COLO829 (cell line): ENCODE measurements at places on chromosomes 7 and 10.
A peak's percentile ranks its signal among the peaks of the same experiment; 100 is the strongest.

DNA sequence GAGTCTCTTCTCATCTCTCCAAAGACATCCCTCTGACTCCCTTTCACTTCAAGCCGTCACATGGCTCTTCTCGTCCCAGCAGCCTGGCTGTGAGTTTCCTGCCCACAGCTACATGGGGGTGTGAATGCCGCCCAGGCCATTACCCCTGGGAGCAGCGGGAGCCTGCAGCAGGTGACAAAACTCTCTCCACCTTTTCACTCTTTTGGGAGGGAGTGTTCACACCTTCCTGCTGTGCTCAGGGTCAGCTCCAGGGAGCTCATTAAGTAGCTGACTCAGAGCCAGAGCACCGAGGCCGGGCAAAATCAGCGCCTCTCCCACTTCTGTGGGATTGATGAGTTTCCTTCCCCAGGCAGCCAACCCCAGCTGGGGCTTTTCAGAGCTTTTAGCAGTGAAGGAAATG lies 271.3 kb downstream of the TYW1 start:
- no peak for DNase-seq

DNA sequence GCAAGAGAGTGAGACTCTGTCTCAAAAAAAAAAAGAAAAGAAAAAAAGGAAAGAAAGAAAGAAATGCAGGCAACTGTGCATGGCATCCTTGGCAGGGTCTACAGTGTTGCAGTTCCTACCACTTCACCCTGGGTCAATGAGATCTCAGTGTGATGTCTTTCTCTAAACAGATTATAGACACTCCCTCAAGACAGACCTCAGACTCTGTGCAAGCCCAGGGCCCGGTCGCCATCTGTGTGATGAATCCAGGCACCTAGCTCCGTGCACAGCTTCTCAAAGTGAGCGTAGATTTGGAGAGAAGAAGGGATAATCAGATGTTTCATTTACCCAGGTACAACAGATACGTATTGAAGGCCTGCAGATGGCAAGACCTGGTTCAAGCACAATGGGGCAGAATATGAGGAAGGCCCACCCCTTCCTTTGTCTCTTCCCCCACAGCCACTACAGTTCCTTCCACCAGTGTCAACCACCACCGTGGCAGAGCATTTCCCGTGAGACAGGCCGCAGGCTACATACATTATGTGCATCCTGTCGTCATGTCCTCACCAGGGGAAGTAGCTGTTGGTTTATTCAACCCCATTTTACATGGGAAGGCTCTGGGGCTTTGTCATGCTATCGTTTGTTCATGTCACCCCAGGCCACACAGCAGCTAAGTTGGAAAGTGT lies 471.7 kb upstream of the GALNT17 start:
- DNase-seq, result no peak

DNA sequence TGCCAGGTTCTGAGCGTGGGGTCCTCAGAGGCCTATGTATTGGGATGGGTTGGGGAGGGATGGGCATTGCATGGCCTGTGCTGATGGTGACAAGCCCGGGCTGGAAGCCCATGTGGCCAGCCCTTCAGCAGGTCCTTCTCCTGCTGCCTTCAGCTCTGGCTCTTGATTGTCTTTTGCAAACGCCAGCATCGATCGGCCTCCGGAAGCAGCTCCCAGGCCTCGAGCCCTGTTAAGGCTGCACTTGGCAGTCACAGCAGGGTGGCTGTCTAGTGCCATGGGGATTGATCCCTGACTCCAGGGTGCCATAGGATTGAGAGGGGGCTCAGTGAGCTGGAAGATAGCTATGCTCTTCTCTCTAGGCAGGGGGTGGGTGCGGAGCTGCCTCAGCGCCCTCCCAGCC lies 51.4 kb downstream of the CDH23 start:
- DNase-seq, result no peak

DNA sequence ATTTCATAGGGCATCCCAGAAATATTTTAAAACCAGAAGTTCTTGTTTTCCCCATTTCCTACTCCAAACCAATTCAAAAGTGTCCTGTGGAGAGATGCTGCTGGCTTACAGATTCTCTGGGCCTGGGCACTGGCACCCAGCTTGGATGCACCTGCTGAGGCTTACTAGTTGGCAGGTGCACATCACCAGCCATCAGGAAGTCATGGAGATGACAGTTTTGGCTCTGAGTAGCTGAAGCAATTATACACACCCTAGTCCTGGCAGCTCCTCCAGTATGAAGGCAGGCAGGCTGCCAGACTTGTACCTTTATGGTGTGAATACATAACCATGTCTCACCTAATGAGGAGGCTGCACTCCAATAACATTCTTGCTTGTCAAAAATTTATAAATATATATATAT lies 276.6 kb upstream of the GHITM start:
- no peak for DNase-seq

- peak; percentile 88 for DNase-seq
Measured at GRCh38 chr7:126727930-126728391, 524.8 kb downstream of the GRM8 start.

- DNase-seq, result no peak
Measured at GRCh38 chr10:77175631-77176222, 461.9 kb downstream of the KCNMA1 start.

DNA sequence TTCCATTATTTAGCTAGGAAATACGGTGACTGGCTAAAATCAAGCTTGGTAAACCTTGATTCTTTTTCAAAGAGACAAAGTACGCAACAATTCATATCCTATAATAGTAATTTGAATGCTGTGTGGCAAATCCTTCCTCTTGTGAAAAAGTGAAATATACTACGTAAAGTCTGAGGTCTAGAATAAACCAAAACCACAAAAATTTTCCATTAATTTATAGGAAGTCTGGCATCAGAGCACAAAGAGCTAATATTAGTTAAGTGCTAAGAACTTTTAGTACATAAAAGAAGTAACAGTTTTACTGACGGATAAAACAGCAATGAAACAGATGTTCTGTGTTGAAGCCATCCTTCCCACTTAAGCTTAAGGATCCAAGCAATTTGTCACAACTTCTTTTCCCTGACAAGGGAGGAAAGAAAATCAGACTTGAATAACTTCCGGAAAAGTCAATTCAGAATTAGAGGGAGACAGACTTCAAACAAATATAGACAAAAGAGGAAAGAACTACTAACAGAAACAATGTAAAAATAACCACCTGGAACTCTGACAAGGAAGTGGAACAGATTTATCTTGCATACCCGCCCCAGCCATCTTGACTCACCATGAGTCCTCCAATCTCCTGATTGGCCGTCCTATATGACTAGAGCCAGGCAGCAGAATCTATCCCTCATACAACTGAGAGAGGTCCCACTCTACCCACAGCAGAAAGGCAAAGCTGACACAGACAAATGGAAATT lies 34.6 kb downstream of the RHEB start:
- DNase-seq, result no peak

DNA sequence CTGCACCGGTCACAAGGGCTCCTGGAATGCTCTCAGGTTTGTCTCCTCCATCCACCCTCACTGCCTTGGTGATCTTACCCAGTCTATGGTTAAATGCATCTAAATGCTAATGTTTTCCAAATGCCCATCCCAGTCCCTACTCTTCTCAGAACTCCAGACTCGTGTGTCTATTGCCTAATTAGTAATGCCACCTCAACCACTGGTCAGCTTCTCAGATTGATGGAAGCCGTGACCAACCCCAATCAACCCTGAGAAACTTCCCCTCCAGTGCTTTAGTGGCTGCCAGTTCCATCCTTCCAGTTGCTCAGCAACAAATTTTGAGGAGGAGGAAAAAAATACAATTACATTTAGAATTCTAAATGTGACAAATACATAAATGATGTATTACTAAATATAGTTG lies 18.6 kb downstream of the NUDCD3 start:
- no peak for DNase-seq

- DNase-seq, result no peak
Measured at GRCh38 chr7:109322833-109323232, 753.2 kb downstream of the DNAJB9 start.

GRCh38 chr10:74977913-74978847 lies 133.3 kb upstream of the SAMD8 start:
- no peak for DNase-seq

GRCh38 chr7:8176370-8177081 lies 85.4 kb downstream of the ICA1 start:
- DNase-seq, result no peak

- no peak for DNase-seq
Measured at GRCh38 chr7:54931532-54931931, 87.3 kb upstream of the EGFR start.
